ENCODE measurements at places on chromosomes 12 and 14. TPM values are rescaled to one million over a fixed set of nuclear protein-coding genes. Genes with fewer than 3 reads are reported as not detected.

BDKRB2 gene
- total RNA-seq = 4.1 TPM

DNA sequence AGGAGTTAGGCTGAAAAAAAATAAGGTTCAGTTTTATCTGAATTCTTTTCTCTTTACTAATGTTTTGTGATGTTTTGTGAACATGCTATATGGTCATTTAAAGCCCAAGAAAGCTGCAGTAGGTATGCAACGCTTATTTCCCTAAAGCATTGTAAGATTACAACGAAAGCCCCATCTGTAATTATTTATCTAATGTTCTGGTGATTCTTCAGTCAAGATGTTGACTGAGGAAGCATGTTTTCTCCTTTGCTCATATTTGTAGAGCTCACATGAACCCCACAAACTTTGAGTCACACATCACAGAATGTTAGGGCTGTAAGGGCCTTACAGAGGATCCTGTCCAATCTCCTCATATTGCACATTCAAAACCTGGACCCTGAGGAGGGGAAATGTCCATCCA, 3.2 kb upstream of the TUBA1C start:
- DNase-seq = peak; percentile 91

TAS2R30 gene
- 9.7 TPM for total RNA-seq

GRCh38 chr12:110766311-110767154, 23.8 kb upstream of the PPP1CC start:
- DNase-seq = peak; percentile 46

DNA sequence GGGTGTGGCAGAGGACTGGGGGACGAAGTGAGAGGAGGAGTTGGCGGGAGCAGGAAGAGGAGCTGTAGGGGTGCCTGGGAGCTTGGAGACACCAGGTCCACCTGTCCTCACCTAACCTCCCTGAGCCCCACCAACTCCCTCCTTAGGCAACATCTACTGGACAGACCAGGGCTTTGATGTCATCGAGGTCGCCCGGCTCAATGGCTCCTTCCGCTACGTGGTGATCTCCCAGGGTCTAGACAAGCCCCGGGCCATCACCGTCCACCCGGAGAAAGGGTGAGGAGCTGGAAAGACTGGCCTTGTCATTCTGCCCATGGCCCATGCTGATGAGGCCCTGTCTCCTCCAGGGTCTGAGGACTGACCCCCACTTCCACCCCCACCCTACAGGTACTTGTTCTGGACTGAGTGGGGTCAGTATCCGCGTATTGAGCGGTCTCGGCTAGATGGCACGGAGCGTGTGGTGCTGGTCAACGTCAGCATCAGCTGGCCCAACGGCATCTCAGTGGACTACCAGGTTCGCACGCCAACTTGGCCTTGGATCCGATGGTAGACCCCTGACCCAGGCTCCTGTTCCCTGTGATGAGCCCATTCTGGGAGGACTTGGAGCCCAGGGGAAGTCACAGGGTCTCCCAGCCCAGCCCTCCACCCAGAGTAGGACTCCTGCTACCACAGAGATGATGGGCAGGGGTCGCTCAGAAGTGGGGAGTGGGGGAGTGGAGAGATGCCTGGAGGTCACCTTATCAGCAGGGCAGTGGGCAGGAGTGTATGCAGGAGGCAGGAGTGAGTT, 32.5 kb upstream of the NXPH4 start:
- DNase-seq = peak; percentile 83

DNA sequence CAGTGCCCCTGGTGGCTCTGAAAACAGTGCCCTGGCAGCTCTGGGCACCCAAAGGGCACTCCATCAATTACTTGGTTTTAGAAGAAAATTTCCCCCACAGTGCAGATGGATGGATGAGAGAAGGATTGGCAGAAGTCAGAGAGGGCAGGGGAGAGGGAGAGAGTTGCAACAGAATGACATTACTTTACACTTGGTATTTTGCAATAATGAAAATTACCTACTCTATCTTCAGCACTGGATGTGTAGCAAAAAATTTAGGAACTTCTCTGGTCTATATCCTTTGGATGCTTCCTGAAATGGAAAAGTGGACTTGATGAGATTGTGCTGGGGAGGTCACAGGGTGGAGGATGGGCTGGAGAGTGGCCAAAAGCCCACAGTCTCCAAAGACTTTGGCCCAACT, 193.2 kb downstream of the CHST11 start:
- DNase-seq = no peak

GRCh38 chr14:58238252-58239243, 6.1 kb upstream of the PSMA3 start:
- no peak for DNase-seq

GPR135 gene
- 5.1 TPM for total RNA-seq

- no peak for DNase-seq
Measured at GRCh38 chr12:54273981-54274380, 5.9 kb downstream of the CBX5 start.

DNA sequence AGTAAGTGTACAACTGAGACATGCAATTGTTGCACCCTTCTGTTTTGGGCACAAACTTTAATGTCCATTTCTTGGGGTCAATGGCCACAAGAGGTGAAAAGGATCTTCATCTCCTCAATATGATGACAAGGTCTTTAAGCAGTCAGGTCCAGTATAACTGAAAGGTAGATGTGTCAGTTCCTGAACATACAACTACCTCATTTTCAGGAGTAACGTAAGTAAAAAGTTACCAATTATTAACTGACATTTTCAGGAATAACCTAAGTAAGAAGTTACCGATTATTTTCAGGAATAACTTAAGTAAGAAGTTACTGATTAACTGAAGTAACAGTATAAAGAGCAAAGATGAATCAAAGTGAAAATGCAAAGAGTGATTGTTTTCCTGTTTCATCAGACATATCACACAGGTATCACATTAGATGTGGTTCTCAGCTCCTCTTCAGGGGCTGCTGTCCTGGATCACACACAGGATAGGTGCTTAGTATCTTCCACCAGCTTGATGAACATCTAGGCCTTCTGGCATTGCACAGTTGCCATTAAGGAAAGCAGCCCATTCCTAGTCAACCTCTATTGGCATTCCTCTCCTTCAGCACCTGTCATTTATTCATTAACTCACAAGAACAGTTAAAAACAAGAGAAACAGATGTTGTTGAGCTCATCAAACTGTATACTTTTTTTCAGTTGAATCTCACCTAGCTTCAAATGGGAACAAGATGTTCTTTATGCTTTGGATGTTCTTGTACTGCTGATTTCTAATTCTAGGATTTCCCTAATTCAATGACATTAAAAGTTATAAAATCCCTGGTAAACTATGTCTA, 200.0 kb downstream of the FOXG1 start:
- no peak for DNase-seq

DNA sequence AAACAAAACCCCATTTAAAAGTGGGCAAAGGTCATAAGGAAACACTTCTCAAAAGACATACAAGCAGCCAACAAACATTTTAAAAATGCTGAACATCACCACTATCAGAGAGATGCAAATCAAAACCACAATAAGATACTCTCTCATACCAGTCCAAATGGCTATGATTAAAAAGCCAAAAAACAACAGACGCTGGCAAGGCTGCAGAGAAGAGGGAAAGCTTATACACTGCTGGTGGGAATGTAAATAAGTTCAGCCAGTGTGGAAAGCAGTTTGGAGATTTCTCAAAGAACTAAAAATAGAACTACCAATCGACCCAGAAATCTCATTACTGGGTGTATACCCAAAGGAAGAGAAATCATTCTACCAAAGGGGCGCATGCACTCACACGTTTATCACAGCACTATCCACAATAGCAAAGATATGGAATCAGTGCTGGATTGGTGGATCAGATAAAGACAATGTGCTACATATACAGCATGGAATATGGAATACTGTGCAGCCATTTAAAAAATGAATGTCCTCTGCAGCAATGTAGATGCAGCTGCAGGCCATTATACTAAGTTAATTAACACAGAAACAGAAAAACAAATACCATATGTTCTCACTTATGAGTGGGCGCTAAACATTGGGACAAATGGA, 102.1 kb upstream of the DAAM1 start:
- no peak for DNase-seq

GRCh38 chr14:71720978-71721624, 211.1 kb upstream of the RGS6 start:
- peak; percentile 88 for DNase-seq

PTHLH gene
- total RNA-seq = 3.2 TPM

CDC42BPB gene
- total RNA-seq = 118 TPM

DNA sequence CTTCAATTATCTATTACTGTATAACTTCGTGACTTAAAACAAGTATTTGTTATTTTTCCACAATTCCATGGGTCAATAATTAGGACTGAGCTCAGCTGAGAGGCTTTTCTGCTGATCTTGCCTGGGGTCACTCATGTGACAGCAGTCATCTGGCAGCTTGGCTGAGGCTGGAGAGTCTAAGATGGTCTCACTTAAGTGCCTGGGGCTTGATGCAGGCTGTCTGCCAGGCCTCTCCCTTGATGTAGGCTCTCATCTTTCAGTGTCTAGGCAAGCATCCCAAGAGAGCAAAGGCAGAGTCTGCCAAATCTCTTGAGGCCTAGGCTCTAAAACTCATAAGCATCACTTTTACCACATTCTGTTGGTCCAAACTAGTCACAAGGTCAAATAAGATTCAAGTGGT, 93.2 kb downstream of the NKX2-1 start:
- DNase-seq = no peak

GRCh38 chr14:104603711-104604401, 716 bp downstream of the TMEM179 start:
- peak; percentile 82 for DNase-seq

SLC10A1 gene
- not detected for total RNA-seq

GRCh38 chr12:131675126-131676080, 35.5 kb upstream of the SFSWAP start:
- DNase-seq = peak; percentile 58

- peak; percentile 90 for DNase-seq
Measured at GRCh38 chr12:131132118-131132892, 178.6 kb downstream of the ADGRD1 start.

DNA sequence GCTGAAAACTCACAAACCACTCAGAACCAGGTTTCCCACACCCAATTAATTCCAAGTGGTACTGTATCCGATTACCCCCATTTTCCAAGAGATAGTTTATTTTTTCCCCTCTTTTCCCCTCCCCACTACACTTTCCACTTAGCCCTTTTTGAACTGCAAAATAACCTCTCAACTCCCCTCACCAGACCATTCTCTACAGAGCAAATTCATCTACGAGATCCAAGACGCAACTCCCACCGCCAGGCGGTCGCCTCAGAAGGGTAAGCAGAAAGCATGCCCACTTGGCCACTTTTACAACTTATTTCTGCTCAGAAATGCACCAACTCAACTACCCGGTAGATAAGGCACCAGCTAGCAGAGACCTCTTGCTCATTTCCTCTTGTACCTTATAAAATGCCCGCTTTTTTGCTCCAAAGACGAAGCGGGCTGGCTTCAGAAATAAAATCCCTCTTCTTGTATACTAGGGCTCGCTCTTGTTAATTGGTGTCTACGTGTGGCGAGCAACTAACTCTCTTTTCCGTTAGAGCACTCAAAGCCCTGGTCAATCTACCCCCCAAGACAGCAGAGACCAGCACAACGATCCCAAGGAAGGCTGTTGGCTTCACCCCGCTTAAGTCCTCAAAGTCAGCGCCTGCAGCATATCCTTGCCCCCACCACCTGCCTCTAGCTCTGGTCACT, 910 bp upstream of the SRP54 start:
- peak; percentile 68 for DNase-seq

GRCh38 chr14:46691819-46692218, 40.2 kb upstream of the RPL10L start:
- no peak for DNase-seq

GRCh38 chr14:106831322-106831720, 1304.9 kb downstream of the TMEM121 start:
- no peak for DNase-seq

MYRFL gene
- not detected for total RNA-seq

AKAP6 gene
- 2.2 TPM for total RNA-seq

DPF3 gene
- total RNA-seq = 0.59 TPM

- no peak for DNase-seq
Measured at GRCh38 chr12:123671876-123672275, 963 bp downstream of the TCTN2 start.

CLEC4C gene
- not detected for total RNA-seq

GRCh38 chr12:129676411-129676810, 227.4 kb downstream of the TMEM132D start:
- no peak for DNase-seq

GRCh38 chr12:58139894-58140293, 198.5 kb downstream of the ATP23 start:
- DNase-seq = no peak

Data from osteoblast (primary cell).